ENCODE measurements at places on chromosomes 6 and 20.
A peak's percentile ranks its signal among the peaks of the same experiment; 100 is the strongest.

GRCh38 chr20:4068708-4069107, 53.4 kb upstream of the RNF24 start:
- DNase-seq = no peak

GRCh38 chr6:108610270-108610839, 49.6 kb downstream of the FOXO3 start:
- no peak for DNase-seq

- DNase-seq = no peak
Measured at GRCh38 chr6:1285556-1285955, 26.3 kb upstream of the FOXQ1 start.

- DNase-seq = peak; percentile 66
Measured at GRCh38 chr6:43070028-43070632, 6.0 kb upstream of the PTK7 start.

GRCh38 chr6:144181639-144182038, 31.3 kb downstream of the STX11 start:
- DNase-seq = no peak

- no peak for DNase-seq
Measured at GRCh38 chr6:10451828-10452509, 37.1 kb upstream of the TFAP2A start.

All from germinal center (tissue), 1 donor.